Stimulated activated CD8-positive, alpha-beta memory T cell treated with anti-CD3 and anti-CD28 coated beads, Interleukin-7, amount 100 ng/mL, for 1 hour (primary cell): ENCODE measurements at places on chromosomes 3 and 15.

DNA sequence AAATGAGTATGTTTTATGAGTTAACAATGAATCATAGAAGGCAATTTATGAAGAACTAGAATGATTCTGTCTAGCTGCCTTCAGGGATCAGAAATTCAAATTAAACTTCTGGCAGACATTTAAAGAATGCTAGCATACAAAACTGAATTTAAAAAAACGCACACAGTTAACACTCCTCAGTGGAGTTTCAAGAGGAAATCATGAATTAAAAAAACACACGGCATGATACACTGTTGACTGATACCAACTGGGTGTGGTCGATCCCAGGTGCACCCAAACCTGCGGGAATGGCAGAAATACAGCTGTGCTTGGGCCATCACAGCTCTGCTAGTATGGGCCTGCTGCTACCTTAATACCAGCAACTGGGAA lies 526.0 kb downstream of the FOXP1 start:
- DNase-seq = no peak

DNA sequence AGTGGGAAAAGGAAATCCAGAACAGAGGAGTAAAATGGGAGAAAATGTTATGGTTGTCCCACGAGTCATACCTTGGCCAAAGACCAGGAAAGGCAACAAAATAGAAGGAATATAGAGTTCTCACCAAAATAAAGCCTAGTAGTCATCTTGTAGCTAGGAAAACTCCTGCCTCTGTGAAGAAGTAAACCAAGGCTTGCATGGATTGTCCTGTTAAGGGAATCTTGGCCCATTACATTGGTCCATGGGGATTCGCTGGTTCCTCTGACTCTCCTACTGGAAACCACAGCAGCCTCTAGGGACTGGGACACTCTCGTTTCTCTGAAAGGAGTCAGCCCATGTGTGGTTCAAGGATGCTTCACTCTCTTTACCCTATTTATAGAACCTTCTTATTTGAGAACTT lies 62.9 kb upstream of the FNDC3B start:
- DNase-seq = no peak

DNA sequence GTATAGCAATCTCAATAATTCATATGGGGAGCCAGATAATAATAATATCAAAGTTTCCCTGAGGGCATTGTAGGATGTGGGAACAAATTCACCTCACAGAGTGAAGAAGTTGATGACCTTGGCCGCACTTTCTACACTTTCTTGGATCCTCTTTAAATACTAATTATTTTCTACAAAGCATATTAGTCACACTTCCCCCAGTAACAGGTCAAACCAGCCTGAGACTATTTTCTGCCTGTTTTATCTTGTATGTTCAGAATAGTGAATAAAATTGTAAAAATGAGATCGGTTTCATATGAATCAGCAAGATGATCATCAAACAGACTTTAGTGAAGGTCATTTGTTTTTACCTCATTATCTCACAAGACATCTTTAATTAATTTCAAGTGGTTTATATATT lies 2.3 kb upstream of the OR5K3 start:
- DNase-seq = no peak

DNA sequence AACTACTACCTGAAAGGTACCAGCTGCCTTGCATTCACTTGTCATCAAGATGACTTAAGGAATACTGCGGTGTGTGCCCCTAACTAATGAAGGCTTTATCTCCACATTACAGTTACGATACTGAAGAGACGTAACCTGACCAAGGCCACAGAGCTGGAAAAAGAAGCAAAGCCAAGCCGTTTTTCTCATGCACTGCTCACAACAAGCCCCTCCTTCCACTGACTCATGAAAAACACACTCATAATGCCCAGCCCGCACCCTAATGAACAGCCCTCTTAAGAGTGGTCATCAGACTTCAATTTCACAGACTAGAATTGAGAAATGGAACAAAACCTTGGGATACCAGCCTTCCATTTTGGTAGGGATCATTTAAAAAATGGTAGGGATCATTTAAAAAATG lies 11.6 kb downstream of the PSMD6 start:
- no peak for DNase-seq

GRCh38 chr3:163071713-163072112 lies 1575.1 kb downstream of the OTOL1 start:
- DNase-seq = no peak

- DNase-seq = no peak
These were observed 110.0 kb upstream of the PLSCR5 start for GRCh38 chr3:146715170-146715569.

- no peak for DNase-seq
These were observed 2.7 kb upstream of the DMXL2 start for GRCh38 chr15:51625236-51625635.

DNA sequence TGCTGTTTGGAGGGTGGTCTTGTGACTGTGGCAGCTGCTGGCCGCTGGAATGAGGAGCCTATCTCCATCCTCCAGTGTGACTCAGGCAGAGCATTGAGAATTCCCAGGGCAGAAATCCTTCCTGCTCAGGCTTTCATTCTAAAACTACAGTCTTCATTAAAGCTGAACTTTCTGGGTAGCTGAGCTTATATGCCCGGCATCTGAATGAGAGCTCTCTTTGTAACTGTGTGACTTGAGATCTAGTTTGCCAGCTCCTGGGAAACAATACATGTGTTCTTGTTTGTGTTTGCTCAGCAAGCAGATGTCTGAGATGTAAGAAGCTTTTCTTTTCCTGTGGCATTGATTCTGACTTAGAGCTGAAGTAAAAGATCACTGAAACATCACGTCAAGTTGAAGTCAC lies 22.4 kb downstream of the RLBP1 start:
- DNase-seq = no peak
